ENCODE measurements at places on chromosomes 3 and 15.

- DNase-seq = no peak
Measured at GRCh38 chr3:58857402-58857801, 190.8 kb upstream of the FAM3D start.

GRCh38 chr3:126025116-126025729 is 56.2 kb downstream of the ROPN1B start:
- DNase-seq = no peak

- peak; percentile 48 for DNase-seq
Measured at GRCh38 chr3:150359381-150359780, 48.7 kb upstream of the TSC22D2 start.

DNA sequence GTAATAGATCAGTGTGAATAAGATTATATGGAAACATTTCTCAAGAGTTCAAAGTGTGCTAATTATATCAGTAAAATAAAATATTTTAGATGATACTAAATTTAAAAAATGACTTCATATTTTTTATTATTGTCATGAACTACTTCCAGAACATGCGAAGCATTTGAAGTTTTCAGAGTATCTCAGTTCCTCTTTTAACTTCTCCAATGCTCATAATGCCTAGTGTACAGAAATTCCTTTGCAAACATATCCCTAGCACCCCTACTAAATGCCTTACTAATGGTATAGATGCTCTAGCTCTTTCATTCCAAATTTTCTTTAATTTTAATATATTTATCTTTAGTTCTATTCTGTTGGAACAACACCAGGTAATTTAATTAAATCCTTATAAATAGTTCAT is 580.4 kb downstream of the CADM2 start:
- no peak for DNase-seq

- DNase-seq = no peak
Measured at GRCh38 chr3:32414522-32415202, 23.0 kb downstream of the CMTM7 start.

DNA sequence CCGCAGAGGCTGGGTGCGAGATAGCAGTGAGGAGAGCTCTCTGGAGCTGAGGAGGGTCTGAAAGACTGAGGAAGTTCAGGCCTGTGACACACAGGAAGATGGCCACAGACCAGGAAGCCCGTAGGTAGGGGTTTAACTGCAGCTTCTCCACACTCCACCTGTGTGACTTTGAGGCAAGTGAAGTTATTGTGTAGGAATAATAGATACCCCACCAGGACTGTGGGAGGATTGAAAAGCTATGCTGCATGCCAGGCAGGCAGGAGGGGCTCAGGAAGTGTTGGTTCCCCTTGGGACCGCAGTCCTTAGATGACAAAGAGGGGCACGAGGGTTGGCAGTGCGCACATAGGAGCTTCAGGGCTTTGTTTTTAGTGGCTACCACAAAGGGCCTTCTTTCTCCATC is 50.9 kb downstream of the MAGEF1 start:
- DNase-seq = no peak

- DNase-seq = no peak
Measured at GRCh38 chr15:85388566-85389305, 8.3 kb downstream of the AKAP13 start.

Measured in islet precursor cell (in vitro differentiated cells).